ENCODE measurements at places on chromosomes 7 and 10.

GRCh38 chr7:105188201-105188600 lies 174.2 kb downstream of the KMT2E start:
- peak overlapping the region; percentile 67 for H3K27ac ChIP-seq
- no peak for DNase-seq
- no peak overlapping the region for H3K4me3 ChIP-seq
- H3K27me3 ChIP-seq: no peaks in the 10 kb centered on the region
- H3K36me3 ChIP-seq: peaks cover 8% of the 10 kb centered on the region
- peaks cover 32% of the 10 kb centered on the region for H3K4me1 ChIP-seq

GRCh38 chr7:24741679-24742505 lies 15.4 kb downstream of the GSDME start:
- H3K27me3 ChIP-seq: no peaks in the 10 kb centered on the region
- peak overlapping the region; percentile 90 for H3K27ac ChIP-seq
- no peak overlapping the region for H3K4me3 ChIP-seq

GRCh38 chr7:1669064-1669951 lies 769 bp upstream of the ELFN1 start:
- H3K27me3 ChIP-seq: peaks cover 24% of the 10 kb centered on the region
- no peak for DNase-seq
- no peak overlapping the region for H3K27ac ChIP-seq
- H3K36me3 ChIP-seq: no peaks in the 10 kb centered on the region

GRCh38 chr10:79386637-79387465 lies 39.6 kb downstream of the PPIF start:
- no peaks in the 10 kb centered on the region for H3K4me1 ChIP-seq
- no peak overlapping the region for H3K4me3 ChIP-seq
- DNase-seq: no peak

- H3K36me3 ChIP-seq: no peaks in the 10 kb centered on the region
- no peak overlapping the region for H3K27ac ChIP-seq
- no peak overlapping the region for H3K4me3 ChIP-seq
- no peaks in the 10 kb centered on the region for H3K27me3 ChIP-seq
- H3K4me1 ChIP-seq: peaks cover 6% of the 10 kb centered on the region
These were observed 439.6 kb downstream of the GRID1 start for GRCh38 chr10:85926986-85927385.

DNA sequence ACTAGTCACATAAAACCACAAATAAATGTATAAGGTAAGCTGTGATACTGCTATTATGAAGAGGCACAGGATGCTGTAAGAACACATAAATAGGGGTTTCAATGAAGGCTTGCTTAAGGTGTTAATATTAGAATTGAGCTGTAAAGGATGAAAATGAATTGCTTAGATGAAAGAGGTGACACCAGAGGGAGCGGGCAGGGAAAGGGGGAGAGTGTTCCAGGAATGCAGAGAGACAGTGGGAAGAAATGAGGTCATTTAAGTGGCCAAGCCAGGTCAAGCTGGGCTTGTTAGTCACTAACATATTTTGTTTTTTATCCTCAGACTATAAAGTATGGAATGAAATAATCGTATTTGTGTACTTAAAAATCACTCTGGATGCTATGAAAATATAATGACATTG lies 193.5 kb downstream of the NRG3 start:
- no peak overlapping the region for H3K4me3 ChIP-seq
- H3K36me3 ChIP-seq: no peaks in the 10 kb centered on the region
- no peak overlapping the region for H3K27ac ChIP-seq
- H3K4me1 ChIP-seq: peaks cover 6% of the 10 kb centered on the region
- no peak for DNase-seq

DNA sequence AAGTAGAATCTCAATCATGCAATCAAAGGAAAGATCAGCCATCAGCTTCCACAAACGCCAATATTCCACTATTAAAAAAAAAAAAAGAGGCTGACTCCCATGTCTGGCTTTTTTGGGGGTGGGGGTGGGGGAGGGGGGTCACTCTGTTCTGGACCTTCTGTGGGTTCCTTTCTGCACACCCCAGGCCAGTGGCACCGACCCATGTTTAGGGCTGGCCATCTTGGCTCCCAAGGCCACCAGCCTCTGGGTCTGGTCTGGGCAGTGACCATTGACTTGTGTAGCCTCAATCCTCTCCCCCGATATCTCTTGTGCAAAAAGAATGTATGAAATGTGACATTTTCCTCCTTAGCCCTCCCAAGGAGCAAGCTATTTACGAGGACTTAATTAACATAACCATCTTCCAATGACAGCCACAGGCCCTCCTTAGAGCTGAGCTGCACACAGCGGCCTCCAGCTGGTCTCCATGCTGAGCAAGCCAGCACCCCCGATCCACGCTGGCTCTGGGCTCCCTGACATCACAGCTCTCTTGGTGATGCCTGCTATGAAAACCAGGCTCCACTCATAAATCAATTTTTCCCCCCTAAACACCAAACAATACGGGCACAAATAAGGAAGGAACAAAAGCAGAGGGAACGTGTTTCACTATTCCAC lies 100.1 kb downstream of the ZRANB1 start:
- peaks cover 37% of the 10 kb centered on the region for H3K4me1 ChIP-seq
- H3K27ac ChIP-seq: no peak overlapping the region
- H3K4me3 ChIP-seq: no peak overlapping the region
- H3K36me3 ChIP-seq: peaks cover 22% of the 10 kb centered on the region
- DNase-seq: no peak
- H3K27me3 ChIP-seq: no peaks in the 10 kb centered on the region

GRCh38 chr7:80372415-80372814 lies 139.4 kb downstream of the GNAT3 start:
- H3K27ac ChIP-seq: no peak overlapping the region
- H3K4me3 ChIP-seq: no peak overlapping the region
- no peak for DNase-seq
- H3K4me1 ChIP-seq: no peaks in the 10 kb centered on the region
- no peaks in the 10 kb centered on the region for H3K27me3 ChIP-seq

- H3K4me1 ChIP-seq: peaks cover 41% of the 10 kb centered on the region
- no peak overlapping the region for H3K4me3 ChIP-seq
- DNase-seq: no peak
These were observed 4.1 kb downstream of the XPNPEP1 start for GRCh38 chr10:109919220-109919619.

DNA sequence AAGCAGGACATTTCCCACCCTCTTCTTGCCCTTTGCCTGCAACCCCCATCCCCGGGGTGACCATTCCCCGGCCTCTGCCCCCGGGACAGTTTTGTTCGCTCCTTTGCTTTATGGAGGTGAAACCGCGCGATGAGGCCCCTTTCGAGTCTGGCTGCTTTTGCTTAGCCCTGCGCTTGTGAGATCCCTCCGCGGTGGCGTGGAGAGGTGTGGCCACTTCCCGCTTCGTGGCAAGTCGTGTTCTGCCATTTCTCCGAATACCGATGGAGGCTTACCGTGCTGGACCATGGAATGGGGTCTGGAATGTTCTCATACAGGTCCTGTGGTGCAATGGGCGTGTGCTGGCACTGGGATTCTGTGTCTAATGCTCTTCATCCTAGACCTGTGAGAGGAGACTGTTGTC lies 106.7 kb downstream of the LHPP start:
- no peak overlapping the region for H3K27ac ChIP-seq
- no peaks in the 10 kb centered on the region for H3K27me3 ChIP-seq
- no peak overlapping the region for H3K4me3 ChIP-seq
- peaks cover 5% of the 10 kb centered on the region for H3K36me3 ChIP-seq

All from MCF 10A (cell line).